RCC 7860 (cell line): ENCODE measurements at places on chromosomes 7 and 10.

GRCh38 chr10:667096-667495 lies 22.4 kb downstream of the DIP2C start:
- no peak for DNase-seq

GRCh38 chr7:13416071-13416470 lies 573.4 kb downstream of the ETV1 start:
- no peak for DNase-seq

- no peak for DNase-seq
Measured at GRCh38 chr10:87750001-87750671, 67.9 kb downstream of the ATAD1 start.

DNA sequence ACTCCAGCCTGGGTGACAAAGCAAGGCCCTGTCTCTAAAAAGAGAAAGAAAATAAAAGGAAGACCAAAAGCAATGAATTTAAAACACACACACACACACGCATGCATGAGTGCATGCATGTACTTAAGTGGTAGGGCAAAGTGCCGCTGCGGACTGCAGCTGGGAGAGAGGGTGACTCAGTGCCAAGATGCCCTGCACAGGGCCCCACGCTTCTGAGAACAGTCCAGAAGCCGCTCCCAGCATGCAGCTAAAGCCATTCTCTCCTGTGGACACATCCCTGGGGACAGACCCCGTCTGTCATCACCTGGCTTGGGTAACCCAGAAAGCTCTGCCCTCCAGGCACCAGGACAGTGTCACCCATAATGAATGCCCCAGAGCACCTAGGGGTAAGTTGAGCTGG lies 61.0 kb upstream of the MYL10 start:
- DNase-seq = peak; percentile 46

DNA sequence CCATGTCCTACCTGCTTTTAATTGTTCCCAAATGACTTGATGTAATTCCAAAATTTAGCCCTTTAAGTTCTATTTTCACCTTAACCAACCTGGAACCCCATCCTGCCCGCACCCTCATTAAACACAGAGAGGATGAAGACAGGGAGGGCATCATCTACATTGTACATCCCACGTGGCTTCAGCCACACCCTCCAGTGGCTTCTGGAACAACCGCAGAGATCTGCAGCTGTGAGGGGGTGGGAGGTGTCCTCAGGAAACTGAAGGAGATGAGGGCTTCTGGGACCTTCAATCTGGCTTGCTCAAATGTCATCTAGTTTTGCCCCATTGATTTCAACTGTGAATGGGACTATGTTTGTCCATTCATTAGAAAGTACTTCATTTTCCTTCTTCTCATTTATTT lies 39.0 kb downstream of the AKR1B1 start:
- no peak for DNase-seq

GRCh38 chr7:9240001-9240400 lies 806.6 kb downstream of the NXPH1 start:
- DNase-seq = no peak

DNA sequence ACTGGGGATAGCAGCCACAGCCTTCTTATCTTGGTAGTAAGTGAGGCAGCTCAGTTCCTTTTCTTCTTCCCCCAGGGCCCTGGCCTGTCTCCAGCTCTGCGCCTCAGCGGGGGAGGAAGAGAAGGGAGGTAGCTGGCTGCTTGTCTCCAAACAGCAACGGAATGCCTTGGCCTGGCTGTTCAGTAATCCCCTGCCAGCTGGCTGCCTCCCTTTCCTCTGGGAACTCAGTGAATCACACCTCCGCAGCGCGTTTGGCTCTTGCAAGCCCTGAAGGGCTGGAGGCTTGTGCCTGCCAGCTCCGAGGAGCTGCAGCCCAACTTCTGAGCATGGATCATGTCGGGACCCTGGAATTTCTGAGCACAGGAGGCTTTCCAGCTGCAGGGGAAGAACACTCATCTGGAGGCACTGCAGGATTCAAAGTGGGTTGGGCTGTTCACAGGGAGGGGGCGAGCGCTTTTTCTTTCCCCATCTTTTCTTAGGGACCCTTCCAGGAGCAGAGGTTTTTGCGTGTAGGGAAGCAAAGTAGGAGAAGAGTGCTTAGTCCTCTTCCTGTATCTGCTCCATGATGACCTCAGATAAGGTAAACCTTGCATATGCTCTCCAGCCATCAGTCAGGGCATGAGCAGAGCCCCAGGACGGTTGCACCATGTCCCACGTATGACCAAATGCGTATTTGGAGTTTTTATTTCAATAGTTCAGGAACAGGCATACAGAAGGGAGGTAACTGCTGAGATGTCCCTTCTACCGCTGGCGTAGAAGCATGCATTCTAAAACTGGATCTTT lies 253.2 kb upstream of the INHBA start:
- DNase-seq = peak; percentile 95

DNA sequence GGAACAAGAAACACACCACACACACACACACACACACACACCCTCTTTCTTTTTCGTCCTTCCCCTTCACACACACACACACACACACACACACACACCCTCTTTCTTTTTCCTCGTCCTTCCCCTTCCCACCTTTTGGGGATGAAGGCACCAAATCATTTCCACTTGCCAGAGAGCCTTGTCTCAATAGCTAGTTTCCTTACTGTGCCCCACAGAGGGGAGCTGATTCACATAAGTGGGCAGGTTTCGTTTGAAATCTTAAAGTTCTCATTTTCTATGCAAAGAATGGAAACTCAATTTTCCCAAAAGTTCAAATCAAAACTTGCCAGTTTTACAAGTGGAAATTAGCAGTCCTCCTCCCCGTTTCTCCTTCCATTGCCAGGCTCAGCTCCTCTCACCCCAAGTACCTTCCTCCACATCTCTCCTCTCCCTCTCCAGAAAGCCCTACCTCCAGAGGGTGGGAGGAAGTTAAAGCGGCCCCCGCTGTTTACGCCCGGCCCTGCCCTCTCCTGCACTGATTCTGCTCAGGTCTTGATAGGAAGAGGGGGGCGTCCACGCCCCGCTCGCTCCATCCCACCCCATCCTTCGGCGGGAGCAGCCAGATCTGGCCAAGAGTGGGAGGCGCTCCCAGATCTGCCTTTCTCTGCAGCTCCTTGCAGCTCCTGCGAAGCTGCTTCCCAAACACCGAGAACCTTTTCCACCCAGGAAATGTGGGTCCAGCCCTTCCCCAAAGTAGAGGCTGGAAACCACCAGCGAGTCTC lies 1.3 kb downstream of the CTTNBP2 start:
- DNase-seq = no peak

GRCh38 chr10:104904753-104905323 lies 263.7 kb downstream of the SORCS3 start:
- no peak for DNase-seq

- no peak for DNase-seq
Measured at GRCh38 chr10:31762316-31762715, 166.3 kb downstream of the ARHGAP12 start.
